ENCODE measurements at places on chromosomes 5 and 9.
A peak's percentile ranks its signal among the peaks of the same experiment; 100 is the strongest.

- no peak for DNase-seq
These were observed 20.4 kb downstream of the GOLPH3 start for GRCh38 chr5:32153723-32154122.

- DNase-seq: no peak
These were observed 32.2 kb upstream of the PRDM12 start for GRCh38 chr9:130632081-130632710.

- no peak for DNase-seq
These were observed 50.0 kb upstream of the PPARGC1B start for GRCh38 chr5:149679876-149680809.

- no peak for DNase-seq
These were observed 155.7 kb upstream of the ADAMTS16 start for GRCh38 chr5:4984461-4984860.

- no peak for DNase-seq
These were observed 80.6 kb upstream of the IRX4 start for GRCh38 chr5:1963358-1963757.

GRCh38 chr9:135100241-135100681 lies 12.8 kb downstream of the OLFM1 start:
- no peak for DNase-seq

GRCh38 chr5:133370036-133370831 lies 242.1 kb downstream of the FSTL4 start:
- DNase-seq: no peak

DNA sequence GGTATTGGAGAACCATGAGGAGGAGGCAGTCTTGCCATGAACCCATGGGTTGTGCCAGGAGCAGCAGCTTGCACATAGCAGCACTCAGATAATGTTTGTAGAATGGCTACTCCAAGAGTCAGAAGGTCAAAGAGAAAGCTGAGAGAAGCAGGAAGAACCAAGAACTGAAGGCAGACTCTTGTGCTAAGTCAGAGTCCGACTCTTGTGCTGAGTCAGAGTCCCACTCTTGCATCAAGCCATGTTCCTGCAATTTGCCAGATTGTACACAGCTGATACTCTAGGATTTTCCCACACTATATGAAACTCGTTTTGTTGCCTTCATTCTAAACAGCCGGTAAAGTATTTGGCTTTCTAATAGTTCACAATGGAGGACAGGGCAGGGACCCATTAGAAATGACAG lies 26.2 kb upstream of the HSPA9 start:
- no peak for DNase-seq

DNA sequence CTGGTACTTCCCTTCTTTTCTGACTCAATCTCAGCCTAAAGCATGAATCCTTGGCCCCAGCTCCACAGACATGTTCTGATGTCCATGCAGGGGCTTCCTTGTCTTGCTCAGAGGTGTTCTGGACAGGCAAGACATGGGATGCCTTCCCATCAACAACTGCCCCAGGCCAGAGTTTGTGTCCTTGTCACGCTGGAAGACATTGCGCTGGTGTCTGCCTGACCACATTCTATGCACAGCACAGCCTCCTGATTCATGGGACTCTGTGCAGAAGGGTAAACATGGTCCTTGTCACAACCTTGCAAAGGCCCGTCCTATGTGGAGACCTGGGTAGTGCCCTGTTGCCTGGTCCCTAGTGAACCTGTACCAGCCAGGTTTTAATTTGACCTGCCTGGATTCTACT lies 212.2 kb downstream of the FSTL4 start:
- DNase-seq: no peak

DNA sequence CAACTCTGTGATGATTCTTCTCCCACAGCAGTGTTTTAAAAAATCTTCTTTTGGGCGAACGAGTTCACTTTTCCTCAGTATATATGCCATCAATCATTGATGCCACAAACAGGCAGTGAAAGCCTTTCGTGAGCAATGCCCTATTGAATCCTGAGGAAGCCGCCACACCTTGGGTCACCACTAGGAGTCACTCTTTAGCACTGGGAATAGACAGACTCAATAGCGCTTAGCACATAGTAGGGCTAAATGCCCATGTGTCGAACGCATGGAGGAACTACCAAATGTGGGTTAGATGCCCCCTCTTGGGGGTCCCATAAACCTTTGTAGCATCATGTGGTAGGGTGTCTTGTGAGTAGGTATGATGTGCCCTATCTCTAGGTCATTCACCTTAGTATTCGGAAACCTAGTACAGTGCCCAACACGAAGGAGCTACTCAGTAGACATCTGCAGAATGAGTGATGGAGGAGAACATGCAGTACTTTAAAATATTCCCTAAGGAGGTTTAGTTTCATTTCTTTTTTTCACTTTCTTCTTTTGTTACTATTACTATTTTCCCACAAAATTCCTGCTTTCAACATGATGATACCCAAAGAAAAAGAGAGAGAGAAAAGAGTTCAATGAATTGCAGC lies 603.7 kb downstream of the BNC2 start:
- DNase-seq: peak; percentile 65

GRCh38 chr9:6575324-6576034 lies 70.0 kb downstream of the GLDC start:
- DNase-seq: no peak

DNA sequence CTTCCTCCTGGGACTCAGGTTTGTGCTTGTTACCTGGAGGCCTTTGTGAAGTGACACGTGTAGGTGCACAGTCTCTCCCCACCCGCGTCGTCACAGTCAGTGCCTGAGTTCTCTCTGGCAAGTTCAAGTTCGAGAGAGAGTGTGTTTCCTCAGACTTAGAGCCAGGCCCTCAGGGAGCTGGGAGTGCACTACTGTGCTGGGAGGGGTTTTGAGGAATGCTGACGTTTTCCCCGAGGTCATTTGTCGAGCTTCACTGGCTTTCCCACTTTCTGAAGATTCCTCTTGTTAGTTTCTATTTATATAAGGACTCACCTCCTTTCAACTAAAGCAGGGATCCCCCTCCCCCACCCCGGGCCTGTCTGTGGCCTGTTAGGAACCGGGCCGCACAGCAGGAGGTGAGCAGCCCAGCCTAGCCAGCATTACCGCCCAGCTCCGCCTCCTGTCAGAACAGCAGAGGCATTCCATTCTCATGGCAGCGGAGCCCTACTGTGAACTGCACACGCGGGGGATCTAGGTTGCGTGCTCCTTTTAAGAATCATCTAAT lies 209.2 kb downstream of the DIRAS2 start:
- DNase-seq: peak; percentile 92

DNA sequence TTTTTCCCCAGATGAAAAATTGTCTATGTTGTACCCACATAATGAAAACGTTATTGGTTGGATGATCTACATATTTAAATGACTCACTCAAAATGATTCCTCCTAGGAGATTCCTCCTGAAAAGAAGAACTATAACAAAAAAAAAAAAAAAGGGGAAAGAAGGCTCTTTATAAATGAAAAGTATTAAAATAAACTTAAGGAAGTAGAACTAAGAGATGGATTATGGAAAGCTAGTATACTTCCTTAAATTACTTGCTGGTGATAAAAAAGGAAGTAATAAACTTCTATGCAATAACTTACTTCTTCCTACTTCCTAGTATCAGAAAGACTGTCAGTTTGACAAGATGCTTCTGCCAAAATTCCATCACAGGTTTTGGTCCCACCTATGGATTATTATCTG lies 1087.7 kb downstream of the CDH12 start:
- DNase-seq: no peak

- DNase-seq: no peak
These were observed 57.3 kb upstream of the DMRT1 start for GRCh38 chr9:784202-784601.

DNA sequence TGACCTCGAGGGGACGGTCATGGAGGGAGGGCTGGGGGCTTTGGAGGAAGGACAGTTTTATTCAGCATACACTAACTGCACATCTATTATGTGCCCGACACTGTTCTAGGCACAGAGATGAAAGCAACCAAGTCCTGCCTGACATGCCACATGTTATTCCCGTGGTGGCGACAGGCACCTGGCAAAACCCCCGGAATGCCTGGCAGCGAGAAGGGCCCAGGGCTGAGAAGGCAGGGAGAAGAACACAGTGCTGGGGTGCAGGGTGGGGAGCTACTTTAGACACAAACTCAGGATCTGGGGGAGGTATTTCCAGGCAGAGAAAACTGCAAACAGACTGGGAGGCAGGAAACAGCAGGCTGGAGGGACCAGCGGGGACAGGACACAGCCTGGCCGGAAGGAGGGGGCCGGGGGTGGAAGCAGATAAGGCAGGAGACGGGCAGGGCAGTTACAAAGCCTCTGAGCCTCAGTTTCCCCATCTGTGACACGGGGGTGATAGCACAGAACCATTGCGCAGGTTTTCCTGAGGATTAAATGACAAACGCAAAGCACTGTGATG lies 77.7 kb downstream of the STK10 start:
- DNase-seq: no peak

GRCh38 chr5:170791325-170791954 lies 7.9 kb downstream of the GABRP start:
- peak; percentile 83 for DNase-seq

- DNase-seq: no peak
These were observed 125.1 kb downstream of the RPS23 start for GRCh38 chr5:82152978-82153481.

- DNase-seq: peak; percentile 95
These were observed 27.1 kb downstream of the UBE2QL1 start for GRCh38 chr5:6475626-6476312.

DNA sequence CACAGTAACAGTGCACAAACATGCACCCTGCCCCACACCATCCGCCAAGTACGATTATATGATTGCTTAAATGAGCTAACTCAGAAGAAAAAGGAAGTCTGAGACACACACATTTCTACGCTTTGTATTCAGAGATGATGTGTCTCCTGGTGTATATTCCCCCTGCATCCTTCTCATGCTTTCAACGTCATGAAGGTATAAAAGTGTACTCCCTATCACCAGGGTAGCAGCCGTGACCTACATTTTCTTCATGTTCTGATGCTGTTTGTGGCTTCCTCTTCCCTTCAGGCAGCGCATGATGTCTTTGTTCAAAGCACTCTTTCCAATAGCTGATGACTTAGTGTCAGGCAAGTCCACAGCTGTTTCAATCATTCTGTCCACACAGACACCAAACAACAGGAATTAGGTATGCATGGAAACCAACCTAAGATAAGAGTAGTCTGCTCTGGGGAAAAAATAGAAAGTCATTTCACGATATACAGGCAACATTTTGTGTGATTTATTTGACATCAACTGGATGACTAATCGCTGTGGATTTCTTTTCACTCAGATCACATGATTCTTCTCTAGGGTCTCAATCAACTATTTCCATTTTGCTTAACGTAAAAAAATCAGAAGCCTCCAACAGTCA lies 269.4 kb upstream of the PTGER4 start:
- no peak for DNase-seq

- no peak for DNase-seq
These were observed 473.0 kb downstream of the ZSWIM6 start for GRCh38 chr5:61805101-61805500.

DNA sequence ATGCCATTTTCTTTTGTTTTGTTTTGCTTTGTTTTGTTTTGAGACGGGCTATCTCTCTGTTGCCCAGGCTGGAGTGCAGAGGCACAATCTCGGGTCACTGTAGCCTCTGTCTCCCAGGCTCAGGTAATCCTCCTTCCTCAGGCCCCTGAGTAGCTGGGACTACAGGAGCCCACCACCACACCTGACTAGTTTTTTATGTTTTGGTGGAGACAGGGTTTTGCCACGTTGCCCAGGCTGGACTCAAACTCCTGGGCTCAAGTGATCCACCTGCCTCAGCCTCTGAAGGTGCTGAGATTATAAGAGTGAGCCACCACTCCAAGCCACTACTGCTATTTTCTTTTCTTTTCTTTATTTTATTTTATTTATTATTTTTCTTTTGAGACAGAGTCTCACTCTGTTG lies 54.0 kb upstream of the S1PR3 start:
- DNase-seq: no peak

DNA sequence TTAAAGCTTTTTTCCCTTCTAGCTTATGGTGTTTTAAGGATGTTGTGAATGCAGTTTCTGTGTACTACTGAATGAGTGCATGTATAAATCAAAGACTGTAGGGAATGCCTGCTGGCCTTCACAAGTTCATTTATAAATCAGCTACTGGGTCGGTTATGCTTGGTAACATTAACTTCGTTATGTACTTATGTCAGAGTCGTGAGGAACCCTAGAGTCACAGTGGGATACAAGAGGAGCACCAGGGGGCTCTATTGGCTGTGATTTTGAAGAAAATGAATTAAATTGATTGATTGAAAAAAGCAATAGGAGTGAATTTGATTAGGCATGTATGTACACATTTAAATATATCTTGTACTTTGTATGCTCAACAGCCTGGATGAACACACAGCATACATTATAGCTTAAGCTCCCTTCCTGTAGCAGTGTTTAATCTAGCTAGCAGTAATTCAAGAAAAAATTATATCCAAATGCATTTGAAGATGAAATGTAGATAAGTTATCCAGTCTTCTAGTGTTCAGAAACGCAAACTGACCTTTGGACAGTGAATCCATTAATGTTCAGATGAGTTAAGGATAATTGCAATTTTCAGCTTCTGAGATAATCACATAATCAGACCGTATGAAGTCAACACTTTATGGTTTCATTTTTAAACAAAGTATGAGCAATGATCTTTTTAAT lies 204.2 kb downstream of the KDM4C start:
- DNase-seq: no peak

- no peak for DNase-seq
These were observed 1078.8 kb downstream of the TAF11L14 start for GRCh38 chr5:18712936-18713485.

DNA sequence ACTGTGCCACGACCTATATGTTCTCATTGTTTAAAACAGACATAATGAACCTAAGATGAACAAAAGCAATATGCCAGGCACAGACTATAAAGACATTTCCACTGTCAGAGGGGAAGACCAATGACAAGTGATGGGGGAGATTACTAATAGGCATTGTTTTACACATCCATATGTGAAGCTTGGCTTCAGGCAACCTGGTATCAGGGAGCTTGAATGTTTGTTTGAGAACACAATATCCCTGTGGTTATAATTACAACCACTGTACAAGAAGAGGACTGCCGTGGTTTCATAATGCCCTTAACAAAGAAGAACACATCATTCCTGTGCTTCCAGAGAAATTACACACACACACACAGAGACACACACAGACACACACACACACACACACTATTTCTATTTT lies 385.7 kb downstream of the BNC2 start:
- DNase-seq: no peak

DNA sequence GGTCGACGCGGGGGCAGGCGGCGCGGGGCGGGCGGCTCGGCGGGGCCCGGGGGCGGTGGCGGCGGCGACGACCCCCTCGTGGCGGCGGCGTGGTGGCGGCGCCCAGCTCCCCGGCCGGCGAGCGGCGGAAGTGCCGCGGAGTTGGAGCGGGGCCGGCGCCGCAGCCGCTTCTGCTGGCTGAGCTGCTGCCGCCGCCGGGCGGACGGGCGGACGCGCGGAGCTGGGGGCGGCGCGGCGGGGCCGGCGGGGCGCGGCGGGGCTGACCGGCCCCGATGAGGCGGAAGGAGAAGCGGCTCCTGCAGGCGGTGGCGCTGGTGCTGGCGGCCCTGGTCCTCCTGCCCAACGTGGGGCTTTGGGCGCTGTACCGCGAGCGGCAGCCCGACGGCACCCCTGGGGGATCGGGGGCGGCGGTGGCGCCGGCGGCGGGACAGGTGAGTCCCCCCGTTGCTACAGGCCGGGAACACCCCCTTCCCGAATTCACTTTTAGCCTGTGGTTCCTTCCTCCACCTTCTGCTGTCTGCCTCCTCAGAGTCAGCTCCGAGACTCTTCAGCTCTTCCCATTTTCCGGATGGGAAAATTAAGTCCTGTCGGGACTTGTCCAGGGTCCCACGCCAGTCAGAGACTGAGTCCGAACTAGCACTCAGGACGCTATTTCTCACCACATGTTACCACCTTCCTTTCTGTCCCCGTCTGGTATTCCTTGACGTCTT lies at the start of gene GALNT10:
Gene GALNT10, plus strand, starts transcription at position 139 of the 710 bp plus-strand sequence. Its CDS starts 134 bp downstream, at position 273.
- DNase-seq: peak; percentile 61
